ENCODE measurements at places on chromosomes 11 and 22.
A peak's percentile ranks its signal among the peaks of the same experiment; 100 is the strongest.

GRCh38 chr11:102613450-102613849, 11.7 kb downstream of the MMP20 start:
- no peak for DNase-seq

GRCh38 chr11:109680127-109680526, 258.1 kb downstream of the C11orf87 start:
- DNase-seq = no peak

GRCh38 chr11:45089676-45090499, 56.6 kb upstream of the PRDM11 start:
- DNase-seq = no peak

GRCh38 chr22:39349506-39349966, 255 bp upstream of the SYNGR1 start:
- peak; percentile 62 for DNase-seq

Data from G401 (cell line).